Activated CD8-positive, alpha-beta T cell treated with anti-CD3 and anti-CD28 coated beads, Interleukin-2, amount 10 ng/mL, durations not matched to agents 7 days and 5 days (primary cell): ENCODE measurements at places on chromosomes 6 and 20. TPM values are rescaled to one million over a fixed set of nuclear protein-coding genes. Genes with fewer than 3 reads are reported as not detected.

Gene LY6G6D
- total RNA-seq: not detected

Gene RIMS4
- not detected for total RNA-seq

GRCh38 chr6:137414599-137414998 is 79.6 kb downstream of the OLIG3 start:
- no peak for DNase-seq

DNA sequence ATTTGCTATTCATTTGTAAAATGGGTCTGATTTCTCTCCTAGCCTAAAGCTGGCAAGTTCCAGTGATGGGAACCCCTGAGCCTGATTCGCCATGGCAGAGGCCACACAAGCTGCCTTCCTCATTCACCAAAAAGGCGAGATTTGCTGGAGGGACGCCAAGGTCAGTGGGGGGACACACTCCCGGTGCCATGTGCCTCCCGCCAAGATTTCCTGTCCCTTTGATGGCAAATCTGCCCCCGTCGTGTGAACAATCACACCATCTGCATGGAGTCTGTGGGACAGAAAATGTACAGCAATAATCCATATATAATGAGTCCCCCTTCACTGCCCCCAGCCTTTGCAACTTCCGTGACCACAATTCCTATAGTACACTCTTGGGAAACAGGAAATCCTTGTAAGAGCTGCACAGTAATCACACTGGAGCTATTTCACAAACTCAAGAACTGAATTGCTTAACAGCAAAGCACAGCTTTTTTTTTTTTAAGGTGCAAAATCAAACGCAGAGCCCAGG is 15.7 kb upstream of the IGF2R start:
- no peak for DNase-seq

- no peak for DNase-seq
Measured at GRCh38 chr20:63846128-63846771, 15.0 kb upstream of the ABHD16B start.

GRCh38 chr6:41077536-41077935 is 4.8 kb downstream of the NFYA start:
- no peak for DNase-seq

- no peak for DNase-seq
Measured at GRCh38 chr6:159609652-159610178, 83.3 kb downstream of the SOD2 start.

DNA sequence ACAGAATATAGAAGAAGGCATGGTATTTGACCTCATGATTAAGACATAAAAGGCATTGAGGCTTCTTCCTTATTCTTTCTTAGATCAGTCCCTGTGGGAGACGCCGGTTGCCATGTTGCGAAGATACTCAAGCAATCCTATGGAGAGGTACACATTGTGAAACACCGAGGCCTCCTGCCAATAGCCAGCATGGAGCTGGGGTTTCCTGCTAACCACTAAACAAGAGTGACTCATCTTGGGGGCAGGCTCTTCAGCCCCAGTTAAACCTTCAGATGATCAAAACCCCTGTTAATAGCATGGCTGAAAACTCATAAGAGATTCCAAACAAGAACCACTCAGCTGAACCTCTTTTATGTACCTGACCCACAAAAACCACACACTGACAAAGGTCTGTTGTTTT is 478.8 kb downstream of the CD83 start:
- no peak for DNase-seq
